Posterior vena cava (tissue), 2 donors: ENCODE measurements at places on chromosomes 5 and 9.
A peak's percentile ranks its signal among the peaks of the same experiment; 100 is the strongest.

- no peak for DNase-seq
Measured at GRCh38 chr5:159343295-159344094, 13.2 kb upstream of the IL12B start.

DNA sequence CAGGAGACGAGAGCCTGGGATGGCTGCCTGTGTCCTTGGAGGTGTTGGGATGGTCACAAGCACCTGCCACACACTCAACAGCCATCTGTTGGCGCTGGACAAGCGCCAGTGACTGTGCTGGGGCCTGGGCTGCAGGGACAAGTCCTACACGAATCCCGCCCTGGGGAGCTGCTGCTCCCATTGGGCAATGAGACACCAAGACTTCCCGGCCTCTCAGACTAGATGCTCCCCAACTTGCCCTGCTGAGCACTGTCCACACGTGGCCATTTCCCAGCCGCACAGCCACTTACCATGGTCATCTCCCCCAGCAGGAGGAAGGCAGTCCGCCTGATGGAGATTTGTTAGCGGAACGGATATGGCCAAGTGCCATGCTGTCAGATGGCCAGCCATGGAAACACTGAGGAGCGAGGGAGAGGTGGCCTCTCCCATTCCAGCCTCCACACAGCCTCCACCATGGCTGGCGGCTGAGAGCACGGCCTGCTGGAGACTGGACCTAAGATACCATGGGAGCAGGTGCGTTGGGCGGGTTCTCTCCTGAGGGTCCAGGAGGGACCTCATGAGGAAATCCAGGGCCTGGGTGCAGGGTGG is 43.9 kb downstream of the PRRT1B start:
- peak; percentile 78 for DNase-seq

- DNase-seq = no peak
Measured at GRCh38 chr9:93043122-93043521, 15.4 kb upstream of the SUSD3 start.

- no peak for DNase-seq
Measured at GRCh38 chr5:40551496-40552491, 127.9 kb upstream of the PTGER4 start.

DNA sequence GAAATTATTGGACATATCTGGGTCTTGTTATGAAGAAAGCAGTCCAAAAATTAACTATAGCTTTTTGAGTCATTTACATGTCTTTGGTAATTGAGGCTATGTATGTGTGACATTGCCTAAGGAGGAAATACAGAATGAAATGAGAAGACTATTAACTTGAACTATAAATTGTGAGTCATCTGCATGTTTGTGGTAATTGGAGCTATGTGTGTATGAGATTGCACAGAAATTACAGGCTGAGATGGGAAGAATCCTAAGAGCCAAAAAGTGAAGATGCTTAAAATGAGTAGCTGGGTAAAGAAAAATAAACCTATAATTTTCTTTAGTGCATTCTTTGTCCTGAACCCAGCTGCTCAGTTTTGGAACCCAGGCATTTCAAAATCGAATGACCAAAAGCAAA is 747.6 kb upstream of the EDIL3 start:
- no peak for DNase-seq

DNA sequence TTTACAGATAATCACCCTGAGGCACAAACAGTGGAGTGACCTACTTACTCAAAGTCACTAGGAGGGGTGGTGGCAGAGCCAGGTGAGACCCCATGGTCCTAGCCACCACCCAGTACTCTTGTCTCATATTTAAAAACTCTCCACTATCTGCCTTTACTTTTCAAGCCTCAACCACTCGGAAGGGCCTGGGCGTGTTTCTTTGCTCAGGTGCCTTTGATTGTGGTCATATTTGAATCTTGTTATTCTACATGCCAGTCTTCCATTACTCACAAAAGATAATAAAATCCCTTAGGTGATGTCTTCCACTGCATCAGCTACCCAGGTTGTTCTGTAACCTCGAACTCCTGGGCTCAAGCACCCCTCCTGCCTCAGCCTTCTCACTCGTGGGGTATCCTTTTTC is 20.7 kb upstream of the TRIM36 start:
- no peak for DNase-seq

- DNase-seq = peak; percentile 83
Measured at GRCh38 chr5:139141446-139142204, 56.5 kb downstream of the SIL1 start.
